ENCODE measurements at places on chromosomes 3 and 15.
A peak's percentile ranks its signal among the peaks of the same experiment; 100 is the strongest.

- peak; percentile 82 for DNase-seq
Observed at GRCh38 chr3:125585595-125586223, 9.6 kb downstream of the OSBPL11 start.

- DNase-seq, result peak; percentile 37
Observed at GRCh38 chr15:40928821-40929659, at the start of gene DLL4. Gene DLL4 (plus strand): TSS chr15:40929340. CDS start chr15:40929669, 329 bp downstream.

DNA sequence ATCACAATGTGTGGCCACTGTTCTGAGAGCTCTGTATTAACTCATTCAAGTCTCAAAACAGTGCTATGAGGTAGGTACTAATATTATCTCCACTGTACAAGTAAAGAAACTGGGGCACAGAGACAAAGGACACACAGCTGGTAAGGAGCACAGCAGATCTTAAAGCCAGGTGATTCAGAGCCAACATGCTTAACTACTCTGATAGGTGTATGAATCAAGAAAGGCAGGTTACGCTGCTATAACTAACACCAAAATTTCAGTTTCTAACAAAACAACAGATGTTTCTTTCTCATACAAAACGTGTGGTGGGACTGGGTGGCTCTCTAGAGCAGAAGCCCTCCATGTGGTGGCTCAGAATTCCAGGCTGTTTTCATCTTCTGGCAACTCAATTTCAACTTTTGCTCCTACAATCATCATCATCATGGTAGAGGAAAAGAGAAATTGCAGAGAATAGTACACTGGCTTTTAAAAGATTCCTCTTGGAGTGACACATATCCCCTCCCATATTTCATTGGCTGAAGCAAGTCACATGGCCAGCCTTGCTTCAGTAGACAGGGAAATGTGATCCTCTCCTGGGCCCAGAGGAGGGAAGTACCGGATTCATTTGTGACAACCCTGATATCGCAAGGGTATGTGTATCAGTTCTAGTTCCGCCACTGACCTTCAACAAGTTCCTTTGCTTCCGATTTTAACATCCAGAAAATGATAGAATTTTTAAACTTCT, 126.2 kb upstream of the PTX3 start:
- no peak for DNase-seq

DNA sequence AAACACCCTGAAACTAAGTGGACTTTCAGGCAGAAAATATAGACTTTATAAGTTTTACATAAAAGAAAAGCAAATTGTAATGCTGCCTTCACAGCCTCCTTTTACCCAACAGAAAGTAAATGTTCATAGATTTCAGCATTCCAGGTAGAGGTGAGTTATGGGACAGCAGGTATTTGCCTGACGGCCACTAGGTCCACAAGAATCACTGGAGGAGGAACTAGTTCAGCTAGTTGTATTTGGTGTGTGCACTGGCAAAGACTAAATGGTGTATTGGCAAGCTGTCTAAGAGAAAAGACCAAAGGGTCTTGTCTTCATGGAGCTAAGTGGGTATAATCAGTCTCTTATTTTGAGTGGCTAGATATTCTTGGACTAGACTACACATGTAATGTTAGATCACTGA, 34.2 kb downstream of the ZNF654 start:
- no peak for DNase-seq

- peak; percentile 76 for DNase-seq
Observed at GRCh38 chr3:54905920-54906319, 21.9 kb downstream of the LRTM1 start.

- DNase-seq, result peak; percentile 37
Observed at GRCh38 chr3:128011140-128011539, 41.1 kb upstream of the SEC61A1 start.

DNA sequence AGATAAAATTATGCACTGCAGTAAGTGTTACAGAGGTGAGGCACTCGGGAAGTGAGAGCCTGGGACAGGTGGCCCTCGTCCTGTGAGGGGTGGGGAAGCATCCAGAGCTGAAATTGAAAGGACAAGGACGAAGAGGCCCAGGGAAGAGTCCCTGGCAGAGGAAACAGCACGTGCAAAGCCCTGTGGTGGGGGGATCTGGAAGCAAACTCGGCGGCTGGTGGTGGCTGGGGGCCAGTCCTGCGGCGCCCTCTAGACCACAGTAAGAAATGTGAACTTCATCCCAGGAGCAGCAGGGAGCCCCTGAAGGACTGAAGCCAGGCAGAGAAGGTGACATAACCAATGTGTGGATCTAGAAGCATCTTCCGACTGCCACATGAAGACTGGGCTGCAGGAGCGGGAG, 42.8 kb downstream of the GRIP2 start:
- no peak for DNase-seq

DNA sequence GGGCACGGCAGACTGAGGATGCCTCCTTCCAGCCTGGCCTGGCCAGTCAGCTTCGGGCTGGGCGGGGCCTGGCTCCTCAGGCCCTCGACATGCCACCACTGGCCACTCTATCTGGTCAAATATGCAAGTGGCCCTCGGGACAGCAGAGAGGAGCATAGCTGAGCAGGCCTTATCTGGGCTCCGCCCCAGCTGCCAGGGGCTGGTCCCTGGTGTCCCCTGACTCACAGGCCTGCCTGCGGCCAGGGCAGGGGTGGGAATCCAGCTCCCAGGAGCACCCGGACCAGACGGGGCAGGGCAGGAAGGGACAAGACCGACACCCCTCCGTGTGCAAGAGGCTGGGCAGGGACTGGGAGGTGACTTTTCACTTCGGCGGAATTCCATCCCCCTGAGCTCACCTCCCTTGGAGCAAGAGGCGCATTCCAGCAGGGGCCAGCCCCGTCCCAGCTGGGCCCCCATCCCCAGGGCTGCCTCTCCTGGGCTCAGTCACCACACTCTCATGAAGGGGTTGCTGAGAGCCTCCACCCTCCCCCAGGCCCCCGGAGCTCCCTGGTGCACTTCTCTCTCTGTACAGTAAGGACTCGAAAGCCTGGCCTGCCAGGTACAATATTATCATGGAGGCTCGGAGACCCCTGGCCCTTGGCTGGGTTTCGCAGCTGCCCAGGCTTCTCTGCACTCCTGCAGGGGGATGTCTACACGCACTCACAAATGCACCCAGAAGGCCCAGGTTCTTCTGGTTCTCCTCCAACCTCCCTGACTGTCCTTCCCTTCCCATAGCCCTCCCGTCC, 29.5 kb downstream of the WNT7A start:
- no peak for DNase-seq

- no peak for DNase-seq
Observed at GRCh38 chr3:52047295-52047960, 8.9 kb downstream of the DUSP7 start.

DNA sequence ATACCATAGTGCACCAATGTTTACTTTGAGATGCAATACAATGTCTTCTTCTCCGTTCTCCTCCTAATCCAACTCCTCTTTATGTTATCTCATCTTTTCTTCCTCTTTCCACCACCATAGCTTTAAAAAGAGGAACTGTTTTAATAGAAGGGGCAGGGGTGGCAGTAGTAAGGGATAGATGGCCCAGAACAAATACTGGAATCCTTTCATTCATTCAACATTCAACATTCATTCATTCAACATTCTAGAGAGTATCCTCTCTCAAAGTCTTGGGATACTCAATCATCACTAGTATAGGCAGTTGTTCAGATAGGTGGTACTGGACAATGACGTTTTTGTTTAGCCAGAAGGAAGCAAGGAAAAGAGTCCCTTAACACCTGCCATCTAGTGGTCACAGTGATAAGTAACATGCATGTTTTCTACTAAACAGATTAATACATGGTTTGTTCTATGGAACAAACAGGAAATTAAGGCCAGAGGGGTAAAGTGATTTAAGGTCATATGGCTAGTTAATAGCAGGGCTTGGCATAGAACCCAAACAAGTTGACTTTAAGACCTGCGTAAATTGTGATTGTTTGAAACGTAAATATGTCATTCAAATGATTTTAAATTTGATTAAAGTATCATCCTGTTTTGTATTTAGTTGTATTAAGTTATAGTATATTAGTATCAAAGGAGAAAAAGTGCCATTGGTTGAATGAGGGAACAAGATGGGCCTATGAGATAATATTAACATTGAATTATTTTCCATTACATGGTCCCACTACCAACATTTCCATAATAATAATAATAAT, 26.9 kb upstream of the EHHADH start:
- DNase-seq, result peak; percentile 59

DNA sequence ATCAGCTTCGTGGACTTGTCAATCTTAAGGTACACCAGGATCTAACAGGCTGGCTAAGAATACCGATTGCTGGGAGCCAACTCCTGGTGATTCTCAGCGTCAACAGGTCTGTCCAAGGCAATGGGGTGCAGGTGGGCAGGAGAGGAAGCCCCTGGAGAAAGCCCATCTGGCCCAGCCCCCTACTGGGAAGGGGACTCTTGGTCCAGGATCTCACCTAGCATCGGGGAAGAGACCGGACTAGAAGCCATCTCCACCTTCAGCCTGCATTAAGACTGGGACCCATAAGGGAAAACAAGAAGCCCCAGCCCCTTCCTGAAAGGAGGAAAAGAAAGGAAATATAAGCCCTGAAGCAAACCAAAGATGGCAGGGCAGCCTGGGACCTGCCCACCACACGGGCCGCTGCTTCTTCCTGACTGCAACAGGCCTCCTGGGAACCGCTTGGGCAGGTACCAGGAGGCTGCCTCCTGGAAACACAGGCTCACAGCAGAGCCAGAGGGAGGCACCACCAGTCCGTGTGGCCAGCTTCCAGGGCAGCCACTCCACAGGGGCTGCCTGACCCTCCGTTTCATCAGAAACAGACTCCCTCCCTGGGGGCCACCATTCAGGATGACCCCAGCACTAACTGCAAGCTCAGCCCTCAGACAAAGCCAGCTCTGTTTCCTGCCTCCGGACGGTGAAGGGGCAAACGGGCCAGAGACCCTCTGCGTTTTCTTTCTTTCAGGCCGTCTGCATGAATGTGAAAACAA, 100.2 kb downstream of the LRIG1 start:
- no peak for DNase-seq

DNA sequence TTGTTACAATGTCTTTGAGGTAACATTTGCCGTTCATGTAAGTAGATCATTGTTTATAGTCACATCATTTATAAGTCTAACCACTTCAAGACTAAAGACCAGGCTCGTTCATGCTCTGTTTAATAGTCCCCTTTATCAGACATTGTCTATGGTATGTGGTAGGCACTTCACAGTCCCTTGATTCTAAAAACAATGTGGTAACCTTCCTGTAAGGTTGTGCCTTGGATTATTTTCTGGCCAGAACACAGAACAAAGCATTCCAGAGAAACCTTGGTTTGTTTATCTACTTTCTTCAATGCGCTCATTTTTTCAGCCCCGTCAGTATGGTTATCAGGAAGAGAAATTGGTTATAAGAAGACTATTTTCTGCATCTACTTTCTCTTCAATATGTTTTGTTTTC, 16.3 kb upstream of the ST3GAL6 start:
- DNase-seq, result no peak

DNA sequence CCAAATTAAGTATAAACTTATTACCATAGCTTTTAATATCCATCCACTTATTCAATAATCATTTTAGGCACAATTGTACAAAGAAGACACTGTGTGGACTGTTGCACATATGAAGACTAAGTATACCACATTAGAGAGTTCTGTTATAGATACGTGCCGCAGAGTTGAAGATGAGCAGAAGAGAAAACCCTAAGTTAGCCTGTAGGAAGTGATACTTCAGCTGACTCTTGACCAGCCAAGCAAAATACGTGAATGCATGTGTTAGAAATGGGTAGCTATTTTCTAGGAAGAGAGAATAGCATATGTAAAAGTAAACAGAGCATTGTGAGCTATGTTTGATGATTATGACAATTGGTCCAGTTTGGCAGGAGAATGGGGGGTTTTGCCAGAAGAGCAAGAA, 272.0 kb upstream of the ATP11B start:
- no peak for DNase-seq

DNA sequence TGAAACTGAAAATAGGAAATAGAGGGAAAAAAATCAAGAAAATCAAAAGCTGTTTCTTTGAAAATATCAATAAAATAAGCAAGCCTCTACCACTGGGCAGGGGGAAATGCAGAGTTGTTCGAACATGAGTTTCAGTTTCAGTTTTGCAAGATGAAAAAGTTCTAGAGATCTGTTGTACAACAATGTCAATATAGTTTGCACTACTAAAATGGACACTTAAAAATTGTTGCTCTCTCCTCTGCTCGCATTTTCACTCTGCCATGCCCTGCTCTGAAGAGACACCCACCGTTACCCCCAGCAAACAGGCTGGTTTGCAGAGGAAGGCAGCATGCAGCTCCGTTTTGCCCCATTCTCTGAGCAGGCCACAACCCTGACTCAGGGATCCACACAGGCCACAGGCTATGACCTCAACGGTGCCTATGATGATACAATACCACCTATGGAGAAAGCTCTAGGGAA, 64.5 kb downstream of the ZNF148 start:
- no peak for DNase-seq

DNA sequence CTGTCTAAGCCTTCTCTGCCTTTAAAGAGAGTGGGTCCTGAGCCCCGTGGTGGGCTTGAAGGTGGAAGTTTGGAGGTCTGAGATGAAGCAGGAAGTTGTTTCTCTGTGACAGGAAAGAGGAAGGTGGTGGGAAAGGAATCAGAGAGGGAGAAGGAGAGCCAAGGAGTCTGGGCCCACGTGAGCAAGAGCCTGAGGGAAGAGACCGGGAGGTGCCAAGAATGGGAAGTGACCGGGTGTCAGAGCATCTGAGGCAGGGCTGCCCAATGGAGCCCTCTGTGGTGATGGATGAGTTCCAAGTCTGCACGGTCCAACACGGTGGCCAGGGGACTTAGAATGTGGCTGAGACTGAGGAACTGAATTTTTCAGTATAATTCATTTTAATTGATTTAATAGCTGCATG, 24.6 kb downstream of the ALDH1L1 start:
- no peak for DNase-seq

DNA sequence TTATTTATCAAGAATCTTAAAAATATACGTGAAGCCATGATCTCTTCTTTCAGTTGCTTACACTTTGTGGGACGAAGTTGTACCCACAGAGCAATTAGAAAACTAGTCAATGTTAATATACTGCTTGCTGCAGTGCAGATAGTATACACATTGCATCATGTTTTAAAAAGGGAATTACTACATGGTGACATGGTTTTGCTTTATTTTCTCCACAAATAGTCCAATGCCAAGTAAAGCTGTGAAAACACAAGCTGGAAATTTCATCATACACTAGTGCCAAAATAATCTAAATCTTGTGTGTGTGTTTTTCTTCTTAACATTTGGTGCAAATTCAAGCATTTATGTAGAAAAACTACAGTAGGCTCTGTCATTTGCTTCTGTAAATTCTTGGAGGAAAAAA, 233.0 kb downstream of the EPHA3 start:
- no peak for DNase-seq

DNA sequence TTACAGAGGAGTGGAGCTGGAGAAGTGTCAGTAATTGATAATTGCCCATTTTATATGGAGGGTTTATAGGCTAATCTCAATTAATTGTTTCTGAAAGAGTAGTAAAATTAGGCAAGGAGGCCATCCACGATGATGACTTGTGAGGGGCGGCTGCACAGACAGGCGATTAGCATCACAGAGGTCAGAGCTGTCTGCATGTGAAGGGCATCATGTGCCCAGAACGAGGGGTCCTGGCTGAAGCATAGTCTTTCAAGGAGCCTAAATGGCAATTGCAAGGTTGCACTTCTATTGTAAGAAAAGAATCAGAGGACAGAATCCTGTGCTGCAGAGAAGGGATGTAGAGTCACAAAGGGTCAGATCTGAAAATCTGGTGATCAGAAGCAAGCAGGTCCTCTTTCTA, 196.6 kb downstream of the EBLN2 start:
- DNase-seq, result no peak
